Neural crest cell (in vitro differentiated cells): ENCODE measurements at places on chromosomes 2 and 18. TPM values are rescaled to one million over a fixed set of nuclear protein-coding genes. Genes with fewer than 3 reads are reported as not detected.

The RGPD3 gene
- 0.11 and 0.14 TPM in 2 replicates for total RNA-seq

The HOXD13 gene
- total RNA-seq, result not detected in 2 replicates

The SH3RF3 gene
- 0.70 and 0.84 TPM in 2 replicates for total RNA-seq

- DNase-seq, result no peak
- no peak overlapping the region for H3K4me3 ChIP-seq
- H3K27me3 ChIP-seq, result peaks cover 9% of the 10 kb centered on the region
- H3K4me1 ChIP-seq, result no peaks in the 10 kb centered on the region
These were observed 38.4 kb downstream of the YPEL5 start for GRCh38 chr2:30185178-30185577.

GRCh38 chr2:40204268-40204667 is 247.6 kb downstream of the SLC8A1 start:
- DNase-seq, result no peak
- H3K36me3 ChIP-seq, result no peaks in the 10 kb centered on the region
- no peak overlapping the region for H3K27ac ChIP-seq
- no peak overlapping the region for H3K4me3 ChIP-seq

DNA sequence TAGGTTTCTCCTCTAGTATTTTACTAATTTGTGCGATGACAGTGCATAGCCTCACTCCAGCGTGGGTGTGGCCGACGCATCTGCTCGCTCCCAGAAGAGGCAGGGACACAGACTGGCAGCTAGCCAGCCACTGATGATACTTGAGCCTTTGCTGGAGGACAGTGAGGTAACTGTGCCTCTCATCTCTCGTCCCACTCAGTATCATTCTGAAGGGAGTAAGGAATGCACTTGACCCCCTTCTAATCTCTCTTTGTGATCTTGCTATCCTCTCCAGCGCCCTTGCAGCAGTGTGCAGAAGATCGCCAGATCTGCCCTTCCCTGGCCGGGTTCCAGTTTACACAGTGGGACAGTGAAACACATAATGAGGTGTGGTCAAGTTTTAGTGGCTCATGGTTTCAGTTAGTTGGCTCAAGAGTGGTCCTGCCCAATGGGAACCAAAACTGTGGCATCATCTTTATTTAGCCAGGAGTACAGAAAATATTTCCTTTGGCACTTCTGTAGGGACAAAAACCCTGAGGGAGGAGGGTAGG is 17.5 kb downstream of the NCAPH start:
- no peak overlapping the region for H3K27ac ChIP-seq
- H3K4me3 ChIP-seq, result no peak overlapping the region
- H3K27me3 ChIP-seq, result no peaks in the 10 kb centered on the region
- no peak for DNase-seq

- H3K27ac ChIP-seq, result no peak overlapping the region
- no peaks in the 10 kb centered on the region for H3K4me1 ChIP-seq
- H3K4me3 ChIP-seq, result no peak overlapping the region
These were observed 44.2 kb downstream of the VSNL1 start for GRCh38 chr2:17584689-17585088.
